ENCODE measurements at places on chromosomes 16 and 17.

GRCh38 chr16:52545898-52546266 is 1.1 kb downstream of the TOX3 start:
- DNase-seq = no peak

DNA sequence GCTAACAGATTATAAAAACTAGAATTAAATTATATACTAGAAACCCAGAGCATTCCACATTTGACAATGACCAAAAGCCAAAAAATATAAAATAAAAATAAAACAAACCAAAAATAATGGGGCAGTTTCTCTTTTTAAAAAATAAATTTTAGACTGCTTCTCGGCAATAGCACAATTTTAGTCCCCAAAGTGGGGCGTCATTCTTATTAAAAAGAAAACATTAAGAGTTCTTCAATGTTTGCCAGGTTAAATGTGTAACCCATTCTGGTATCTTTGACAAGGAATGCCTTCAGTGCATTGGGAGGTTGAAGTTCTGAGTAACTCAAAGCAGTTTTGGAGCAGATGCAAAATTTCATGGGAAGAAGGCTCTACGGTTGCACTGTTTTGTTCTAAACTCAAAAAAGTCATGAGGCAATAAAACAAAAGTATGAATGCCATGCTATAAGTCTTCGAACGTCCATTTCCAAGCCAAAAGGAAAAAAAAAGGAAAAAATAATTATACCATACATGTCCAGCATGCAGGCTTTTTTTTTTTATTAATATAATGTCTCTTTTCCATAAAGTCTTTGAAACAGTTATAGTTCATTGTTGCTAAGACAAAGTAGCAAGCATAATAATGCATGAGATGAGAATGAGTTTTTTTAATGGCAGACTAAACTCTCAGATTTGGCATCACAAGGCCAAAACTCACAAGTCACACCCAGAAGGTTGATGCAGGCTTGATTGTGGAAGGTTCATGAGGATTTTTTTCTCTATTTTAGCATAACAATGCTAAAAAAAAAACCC is 3.1 kb downstream of the MAF start:
- no peak for DNase-seq

DNA sequence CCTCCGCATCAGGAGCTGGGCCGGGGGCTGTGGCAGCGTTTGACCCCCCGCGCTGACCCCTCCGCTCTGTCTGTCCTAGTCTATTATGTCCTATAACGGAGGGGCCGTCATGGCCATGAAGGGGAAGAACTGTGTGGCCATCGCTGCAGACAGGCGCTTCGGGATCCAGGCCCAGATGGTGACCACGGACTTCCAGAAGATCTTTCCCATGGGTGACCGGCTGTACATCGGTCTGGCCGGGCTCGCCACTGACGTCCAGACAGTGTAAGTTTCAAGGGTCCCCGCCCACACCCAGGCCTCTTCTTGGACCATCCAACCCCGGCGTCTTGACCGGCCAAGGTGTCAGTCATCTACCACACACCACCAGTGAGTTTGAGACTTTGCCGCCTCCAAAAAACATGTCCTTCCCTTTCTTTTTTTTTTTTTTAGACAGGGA is 548 bp downstream of the PSMB3 start:
- no peak for DNase-seq

GRCh38 chr17:44587339-44587738 is 30.1 kb downstream of the FZD2 start:
- DNase-seq = no peak

DNA sequence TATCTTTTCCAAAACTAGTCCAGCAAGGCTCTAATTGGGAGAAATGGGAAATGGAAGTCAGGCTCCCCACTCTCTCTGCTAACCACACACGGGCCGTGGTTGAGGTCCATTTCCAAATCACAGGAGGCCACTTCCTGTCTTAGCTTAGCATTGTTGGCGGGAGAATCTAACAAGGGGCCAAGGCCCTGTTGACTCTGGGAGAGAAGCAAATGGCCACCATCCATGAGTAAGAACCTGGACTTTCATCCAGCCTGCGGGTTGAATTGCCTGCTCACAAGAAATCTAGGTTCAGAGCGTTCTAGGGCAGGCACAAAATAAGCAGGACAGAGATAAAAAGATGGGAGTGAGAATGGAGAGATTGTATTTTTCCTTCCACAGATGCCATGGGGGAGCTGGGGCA is 5.7 kb downstream of the FAM20A start:
- no peak for DNase-seq

DNA sequence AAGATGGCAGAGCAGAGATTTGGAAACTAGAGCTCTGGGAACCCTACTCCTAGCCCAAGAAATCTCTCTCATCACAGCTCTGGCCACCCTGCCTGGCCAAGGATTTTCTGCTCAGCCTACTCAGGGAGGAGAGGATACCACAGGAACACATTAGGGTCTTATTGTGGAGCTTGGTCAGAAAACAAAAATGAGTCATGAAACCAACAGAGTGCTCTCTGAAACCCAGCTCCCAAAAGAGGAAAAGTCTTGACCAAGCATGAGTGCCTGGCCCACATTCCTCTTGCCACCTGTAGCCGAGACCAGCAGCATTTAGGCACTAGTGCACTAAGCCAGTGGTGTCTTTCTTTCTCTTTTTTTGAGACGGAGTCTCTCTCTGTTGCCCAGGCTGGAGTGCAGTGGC is 18.1 kb downstream of the SLC13A5 start:
- no peak for DNase-seq

DNA sequence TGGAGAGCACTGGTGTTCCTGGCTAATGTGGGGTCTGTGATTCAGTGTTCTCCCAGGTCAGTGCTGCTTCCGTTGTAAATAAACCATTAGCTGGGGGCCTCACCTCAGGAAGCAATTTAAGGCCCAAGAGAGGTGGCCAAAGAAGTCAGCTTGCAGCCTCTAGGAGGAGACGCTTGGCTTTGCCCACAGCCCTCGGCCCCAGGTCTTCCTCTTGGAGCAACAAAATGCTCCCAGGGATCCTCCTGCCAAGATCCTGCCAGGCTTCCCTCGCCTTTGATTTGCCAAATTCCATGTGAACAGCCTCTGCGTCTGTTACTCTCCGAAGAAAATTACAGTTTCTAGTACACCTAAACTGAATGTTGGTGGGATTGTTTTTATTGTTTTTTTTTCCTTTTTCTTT is 62.4 kb upstream of the TBX2 start:
- DNase-seq = no peak

DNA sequence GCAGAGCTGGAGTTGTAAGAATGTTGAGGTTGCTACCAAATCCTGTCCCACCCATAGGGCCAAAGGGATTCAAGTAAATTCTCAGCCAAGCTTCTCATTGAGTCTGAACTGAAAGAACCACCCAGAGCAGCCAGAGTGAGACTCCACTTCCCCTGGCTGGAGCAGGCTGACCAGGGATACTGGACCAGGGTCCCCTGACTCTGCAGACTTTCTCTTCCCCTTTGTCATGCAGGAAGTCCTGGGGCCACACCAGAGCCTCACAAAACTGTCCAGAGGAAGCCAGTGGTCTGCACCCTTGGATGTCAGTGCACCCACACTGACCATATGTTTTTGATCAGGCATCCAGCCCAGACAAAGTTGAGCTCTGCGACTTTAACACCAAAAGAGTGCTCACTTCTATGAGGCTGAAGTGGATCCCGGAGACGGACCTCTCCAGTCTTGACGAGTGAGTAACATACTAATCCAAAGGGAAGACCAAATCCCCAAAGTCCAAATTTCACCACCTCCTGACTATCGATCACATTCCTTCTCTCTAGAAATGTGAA is 4.1 kb downstream of the NXN start:
- peak; percentile 4 for DNase-seq

DNA sequence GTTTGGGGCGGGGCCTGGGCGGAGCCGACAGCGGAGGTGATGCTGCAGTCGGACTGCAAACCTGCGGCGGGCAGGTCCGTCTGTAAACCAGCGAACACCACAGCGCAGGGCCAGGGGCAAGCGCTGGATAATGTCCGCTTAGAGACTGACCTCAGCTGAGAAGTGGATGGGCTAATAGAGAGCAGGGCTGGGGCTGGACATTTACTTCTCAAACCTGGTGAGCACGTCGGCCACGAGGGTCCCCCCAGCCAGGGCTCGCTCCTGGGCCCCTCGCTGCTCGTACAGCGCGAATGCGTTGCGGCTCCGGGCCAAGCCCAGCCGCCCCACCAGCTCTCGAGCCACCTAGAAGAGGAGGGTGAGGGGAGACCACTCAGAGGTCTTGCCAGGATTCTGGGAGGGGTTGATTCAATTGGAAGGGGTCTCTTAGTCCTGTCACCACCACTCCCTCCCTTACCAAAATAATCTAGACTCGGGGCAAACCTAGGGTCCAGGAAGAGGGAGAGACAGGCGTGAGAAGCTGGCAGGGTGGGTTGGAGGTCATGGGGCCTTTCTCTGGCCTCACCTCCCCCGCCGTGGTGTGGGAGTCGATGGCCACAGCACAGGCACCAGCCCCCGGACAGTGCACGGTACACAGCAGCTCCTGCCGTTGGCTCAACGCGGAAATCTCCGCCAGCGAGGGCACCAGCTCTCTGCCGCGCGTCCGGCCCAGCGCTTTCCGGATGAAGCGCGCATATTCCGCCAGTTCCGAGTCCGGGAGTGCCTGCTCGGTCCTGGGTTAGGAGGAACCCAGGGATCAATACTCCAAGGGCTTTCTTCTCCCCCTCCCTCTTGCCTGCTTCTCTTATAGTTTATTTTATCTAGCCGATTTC is 5.8 kb downstream of the PLEKHH3 start:
- no peak for DNase-seq

- no peak for DNase-seq
Measured at GRCh38 chr16:23635958-23636357, 5.2 kb downstream of the PALB2 start.

DNA sequence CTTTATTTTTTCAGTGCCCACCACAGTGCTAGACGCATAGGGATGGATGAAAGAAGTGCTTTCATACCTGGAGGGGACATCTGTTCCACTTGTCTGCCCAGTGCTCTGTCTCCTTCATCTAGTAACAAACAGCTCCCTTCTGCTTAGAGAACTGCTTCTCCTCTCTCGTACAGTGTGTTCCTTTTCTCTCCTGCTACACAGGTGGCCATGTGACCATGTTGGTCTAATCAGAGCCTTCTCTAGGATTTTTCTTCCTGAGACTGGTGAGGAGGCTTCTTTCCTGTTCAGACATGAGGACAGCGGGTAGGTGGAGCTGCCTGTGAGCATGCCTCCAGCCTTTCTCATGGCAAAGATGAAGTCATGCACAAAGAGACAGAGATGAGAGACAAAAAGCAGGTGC is 182.7 kb downstream of the TMEM132E start:
- DNase-seq = no peak

DNA sequence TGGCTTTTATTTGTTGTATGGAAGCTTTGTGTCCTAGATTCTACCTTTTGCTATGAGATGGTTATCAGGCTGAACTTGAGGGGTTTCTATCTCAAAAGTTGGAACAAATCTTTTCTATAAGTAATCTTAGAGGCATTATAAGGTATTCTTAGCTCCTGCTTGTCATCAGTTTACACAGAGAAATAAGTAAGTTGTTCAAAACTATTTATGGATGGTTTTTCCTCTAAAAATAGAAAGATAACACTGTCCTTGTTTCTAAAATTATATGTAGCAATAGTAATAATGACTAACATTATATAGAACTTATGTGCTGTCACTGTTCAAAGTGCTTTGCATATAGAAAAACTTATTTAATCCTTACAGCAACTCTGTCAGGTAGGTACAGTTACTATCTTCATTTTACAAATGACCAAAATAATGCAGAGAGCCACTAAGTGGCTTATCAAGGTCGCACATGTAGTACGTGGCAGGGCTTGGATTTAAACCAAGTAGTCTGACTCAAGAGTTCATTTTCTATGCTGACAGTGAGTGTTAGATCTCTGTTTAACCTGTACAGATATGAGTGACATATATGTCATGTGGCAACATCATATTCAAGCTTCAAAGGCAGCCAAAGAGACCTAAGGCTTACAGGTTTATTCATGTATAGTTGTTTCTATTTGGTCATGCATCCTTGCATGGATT is 59.0 kb downstream of the PHKB start:
- no peak for DNase-seq

- DNase-seq = no peak
Measured at GRCh38 chr16:57470711-57471110, 8.2 kb downstream of the POLR2C start.

- DNase-seq = no peak
Measured at GRCh38 chr17:9105068-9105868, 84.0 kb downstream of the NTN1 start.

GRCh38 chr16:49560004-49560830 is 186.6 kb downstream of the C16orf78 start:
- no peak for DNase-seq

DNA sequence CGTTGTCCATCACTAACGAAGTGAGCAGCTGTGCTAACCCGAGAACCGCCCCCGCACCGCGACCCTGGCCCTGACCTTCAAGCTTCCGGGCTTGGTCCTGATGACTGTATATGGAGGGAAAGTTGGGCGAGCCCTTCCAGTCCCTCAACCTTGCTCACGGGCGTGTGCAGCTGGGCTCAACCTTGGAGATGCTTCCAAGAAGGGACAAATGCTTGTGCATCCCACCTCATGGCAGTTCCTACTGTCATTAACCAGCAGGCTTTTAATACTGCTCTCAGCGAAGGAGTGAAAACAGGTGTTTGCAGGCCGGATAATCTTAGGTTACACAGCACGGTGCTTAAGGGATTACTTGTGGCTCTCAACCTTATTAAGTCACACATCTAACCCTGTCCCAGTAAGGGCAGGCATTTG is 33.5 kb downstream of the SRL start:
- DNase-seq = no peak

GRCh38 chr17:81832608-81833159 is 407 bp downstream of the MCRIP1 start:
- no peak for DNase-seq

GRCh38 chr16:52621651-52622050 is 74.7 kb upstream of the TOX3 start:
- DNase-seq = no peak
